ENCODE measurements at places on chromosomes 7 and 10.

DNA sequence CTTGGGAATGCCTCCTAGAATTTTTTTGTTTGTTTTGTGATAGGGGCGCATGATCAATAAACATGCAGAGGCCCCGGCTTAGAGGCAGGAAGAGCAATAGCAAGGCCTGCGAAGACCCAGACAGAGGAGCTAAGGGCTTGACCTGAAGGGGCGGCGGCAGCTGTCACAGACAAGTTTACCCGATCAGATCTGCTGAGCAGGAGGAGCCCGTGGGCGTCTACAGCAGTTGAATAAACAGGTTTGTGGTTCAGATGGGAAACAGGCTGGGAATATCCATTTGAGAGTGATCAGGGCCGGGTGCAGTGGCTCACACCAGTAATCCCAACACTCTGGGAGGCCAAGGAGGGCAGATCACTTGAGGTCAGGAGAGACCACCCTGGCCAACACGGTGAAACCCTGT lies 126.0 kb upstream of the CALN1 start:
- no peak for DNase-seq

- no peak for DNase-seq
Observed at GRCh38 chr10:32959006-32959920, 1.2 kb upstream of the ITGB1 start.

GRCh38 chr10:48659790-48660189 lies 24.9 kb upstream of the WDFY4 start:
- no peak for DNase-seq

- DNase-seq, result no peak
Observed at GRCh38 chr7:131673576-131673975, 117.1 kb upstream of the PODXL start.
